LNCaP clone FGC (cell line): ENCODE measurements at places on chromosomes 2 and 18.

DNA sequence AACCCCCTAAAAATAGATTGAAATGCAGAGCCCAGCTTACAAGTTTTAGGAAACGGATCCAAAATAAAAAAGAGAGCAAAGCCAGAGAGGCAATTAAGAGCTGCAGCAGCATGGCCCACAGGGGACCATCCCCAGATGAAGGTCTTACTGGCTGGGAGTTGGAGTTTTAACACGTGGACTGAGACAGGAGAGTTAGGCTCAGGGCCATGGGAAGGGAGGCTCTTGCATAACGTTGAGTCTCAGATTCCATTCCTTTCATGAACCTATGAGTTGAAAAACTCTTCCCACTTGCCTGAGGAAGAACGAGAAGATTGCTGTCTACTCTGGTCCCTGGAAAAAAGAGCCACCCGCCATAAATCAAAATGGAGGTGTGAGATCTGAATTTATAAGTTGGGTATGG lies 101.8 kb upstream of the NDUFV2 start:
- no peak for DNase-seq

GRCh38 chr18:45828917-45829811 lies 3.7 kb downstream of the SIGLEC15 start:
- no peak for DNase-seq

- DNase-seq: no peak
Observed at GRCh38 chr2:85154048-85154753, 21.0 kb downstream of the TCF7L1 start.

DNA sequence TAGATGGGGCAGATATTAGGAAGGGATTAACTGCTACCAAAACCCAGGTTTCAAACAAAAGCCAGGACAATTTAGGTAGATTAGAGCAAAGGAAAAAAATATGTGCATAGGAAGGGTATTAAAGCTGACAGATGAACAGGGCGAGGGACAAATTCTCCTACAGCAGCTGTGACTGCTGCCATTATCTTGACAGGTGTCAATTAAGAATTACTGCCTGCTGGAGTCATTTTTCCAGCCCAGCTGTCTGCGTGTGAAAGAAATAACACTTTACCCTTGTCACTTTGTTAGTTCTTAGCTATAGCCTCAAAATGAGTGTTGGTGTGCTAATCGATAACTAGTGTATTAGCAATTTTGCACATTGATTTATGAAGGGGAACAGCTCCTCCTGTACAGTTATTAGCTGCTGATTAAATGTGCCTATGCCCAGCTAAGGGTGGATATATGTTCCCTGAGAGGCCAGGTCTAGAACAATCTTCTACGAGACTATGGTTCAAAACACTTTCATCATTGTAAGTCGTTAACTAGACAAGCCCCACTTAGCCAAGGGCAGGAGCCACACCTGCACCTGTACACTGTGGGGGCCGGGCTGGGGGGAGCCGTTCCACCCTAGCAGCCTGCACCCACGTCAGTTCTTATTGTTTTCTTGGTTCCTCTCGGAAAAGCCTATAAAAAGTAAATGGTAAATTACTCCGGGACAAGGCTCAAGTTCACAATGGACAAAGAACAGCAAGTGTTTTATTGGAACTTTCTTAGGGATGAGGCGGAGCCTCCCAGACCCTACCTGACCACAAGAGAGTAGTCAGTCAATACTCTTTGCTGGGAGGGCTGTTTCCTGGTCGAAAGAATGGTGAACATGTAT lies 7.7 kb downstream of the TSHZ1 start:
- DNase-seq: peak; percentile 36

DNA sequence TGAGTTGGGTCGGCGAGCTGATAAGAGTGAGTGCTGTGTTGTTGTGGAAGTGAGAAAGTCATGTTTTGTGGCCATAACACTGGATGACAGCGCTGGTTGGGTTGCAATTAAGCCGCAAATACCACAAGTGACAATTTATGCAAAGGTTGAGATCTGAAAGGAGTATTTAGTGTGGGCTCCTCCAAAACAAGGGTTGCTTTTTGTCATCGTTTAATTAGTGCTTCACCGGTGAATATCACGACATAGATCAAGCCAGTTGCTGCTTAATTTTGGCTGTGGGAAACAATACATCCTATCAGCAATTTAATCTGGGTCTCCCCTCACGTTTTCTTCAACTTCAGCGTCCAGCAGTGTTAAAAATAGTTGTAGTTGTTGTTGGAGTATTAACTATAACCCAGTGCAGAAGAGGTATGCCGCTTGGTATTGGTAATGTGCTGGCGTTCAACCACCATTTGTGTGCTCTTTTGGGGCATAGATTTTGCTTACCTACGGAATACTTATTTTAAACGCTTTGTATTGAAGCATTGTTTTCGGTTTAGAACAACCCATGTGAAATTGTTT lies 662 bp downstream of the ACVR2A start:
- no peak for DNase-seq

DNA sequence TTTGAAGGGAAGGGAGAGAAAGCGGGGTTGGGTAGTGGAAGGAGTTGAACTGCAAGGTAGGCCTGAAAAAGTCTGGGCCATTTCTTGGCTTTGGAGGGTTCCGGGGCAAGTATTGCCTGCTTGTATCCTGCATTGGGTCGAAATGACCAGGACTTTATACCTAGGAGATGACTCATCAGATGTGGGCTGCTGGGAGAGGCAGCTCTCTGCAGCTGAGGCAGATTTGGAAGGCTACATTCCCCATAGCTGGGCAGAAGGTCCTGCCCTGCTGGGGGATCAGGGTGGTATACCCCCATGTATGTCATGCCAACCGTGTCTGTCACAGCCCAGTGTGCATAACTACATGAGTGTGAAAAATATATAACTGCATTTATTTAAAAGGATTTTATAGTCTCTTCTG lies 171.8 kb upstream of the SPRED2 start:
- DNase-seq: no peak
